ENCODE measurements at places on chromosomes 6 and 20.

DNA sequence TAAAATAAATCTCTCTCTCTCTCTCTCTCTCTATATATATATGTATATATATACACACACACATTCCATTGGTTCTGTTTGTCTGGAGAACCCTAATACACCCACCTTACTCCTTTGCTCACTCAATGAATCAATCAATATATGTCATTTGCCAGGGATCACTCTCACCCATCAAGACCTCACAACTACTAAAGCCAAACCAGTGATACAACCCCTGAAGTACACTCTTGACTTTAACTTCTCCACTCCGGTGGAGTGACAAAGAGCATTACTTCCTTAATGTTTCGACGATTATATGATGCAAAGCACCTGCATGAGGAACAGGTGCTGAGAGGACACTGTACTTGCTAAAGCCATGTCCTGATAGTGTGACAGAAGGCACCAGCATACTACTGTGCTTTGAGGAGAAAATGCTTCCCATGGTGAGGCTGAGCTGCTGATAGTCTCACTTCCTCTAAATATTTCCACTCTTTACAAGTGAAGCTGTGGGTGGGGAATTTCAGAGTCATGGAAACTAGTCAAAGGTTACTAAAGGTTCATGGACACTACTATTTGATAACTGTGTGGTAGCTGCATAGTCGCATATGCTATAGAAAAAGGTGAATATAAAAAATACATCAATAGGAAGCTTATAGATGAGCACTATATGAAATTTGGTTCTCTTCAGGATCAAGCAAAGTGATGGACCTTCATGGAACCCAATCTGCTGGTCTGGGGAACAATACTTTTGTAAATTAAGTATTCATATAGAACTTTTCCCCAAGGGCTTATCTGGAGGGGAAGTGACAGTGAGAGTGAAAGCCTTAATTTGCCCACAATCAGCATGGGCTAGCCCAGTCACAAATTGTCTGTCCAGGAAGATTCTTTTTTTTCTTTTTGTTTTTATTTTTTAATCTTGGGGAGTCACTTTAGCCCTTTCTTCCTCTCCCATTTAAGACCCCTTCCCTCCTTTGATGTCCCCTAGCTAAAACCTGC, 141.9 kb upstream of the NEDD9 start:
- peak; percentile 12 for DNase-seq

DNA sequence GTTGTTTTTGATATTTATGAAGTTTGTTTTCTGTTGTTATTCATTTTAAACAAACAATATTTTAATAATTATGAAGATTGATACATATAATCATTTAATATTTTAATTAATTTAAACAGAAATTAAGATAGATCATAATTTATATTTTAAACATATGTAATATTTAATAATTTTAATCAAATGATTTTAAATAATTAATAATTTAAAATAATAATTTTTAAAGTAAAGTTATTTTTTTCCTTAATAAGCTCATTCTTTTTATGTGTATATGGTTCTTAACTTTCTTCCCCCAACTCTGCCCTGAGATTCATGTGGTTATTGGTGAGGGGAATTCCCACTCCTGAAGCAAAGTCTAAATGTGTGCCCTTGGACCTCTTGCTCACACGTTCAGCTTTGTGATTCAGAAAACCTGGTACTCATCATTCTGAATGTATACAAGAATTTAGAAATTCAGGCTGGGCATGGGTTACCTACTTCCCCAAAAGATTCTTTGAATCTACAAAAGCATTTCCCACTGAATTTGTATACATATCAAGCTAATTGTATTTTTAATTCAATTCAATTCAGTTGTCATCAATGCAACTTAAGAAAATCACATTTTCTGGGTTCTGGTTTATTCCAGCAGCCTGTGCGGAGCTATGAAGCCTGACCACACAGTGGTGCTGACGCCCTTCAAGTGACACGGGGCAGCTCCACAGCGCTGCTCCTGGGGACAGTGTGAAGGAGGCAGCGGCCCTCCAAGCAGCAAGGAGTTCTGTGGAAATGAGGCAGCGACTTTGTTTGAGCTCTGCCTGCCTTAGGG, 168.9 kb upstream of the UST start:
- DNase-seq, result peak; percentile 83

DNA sequence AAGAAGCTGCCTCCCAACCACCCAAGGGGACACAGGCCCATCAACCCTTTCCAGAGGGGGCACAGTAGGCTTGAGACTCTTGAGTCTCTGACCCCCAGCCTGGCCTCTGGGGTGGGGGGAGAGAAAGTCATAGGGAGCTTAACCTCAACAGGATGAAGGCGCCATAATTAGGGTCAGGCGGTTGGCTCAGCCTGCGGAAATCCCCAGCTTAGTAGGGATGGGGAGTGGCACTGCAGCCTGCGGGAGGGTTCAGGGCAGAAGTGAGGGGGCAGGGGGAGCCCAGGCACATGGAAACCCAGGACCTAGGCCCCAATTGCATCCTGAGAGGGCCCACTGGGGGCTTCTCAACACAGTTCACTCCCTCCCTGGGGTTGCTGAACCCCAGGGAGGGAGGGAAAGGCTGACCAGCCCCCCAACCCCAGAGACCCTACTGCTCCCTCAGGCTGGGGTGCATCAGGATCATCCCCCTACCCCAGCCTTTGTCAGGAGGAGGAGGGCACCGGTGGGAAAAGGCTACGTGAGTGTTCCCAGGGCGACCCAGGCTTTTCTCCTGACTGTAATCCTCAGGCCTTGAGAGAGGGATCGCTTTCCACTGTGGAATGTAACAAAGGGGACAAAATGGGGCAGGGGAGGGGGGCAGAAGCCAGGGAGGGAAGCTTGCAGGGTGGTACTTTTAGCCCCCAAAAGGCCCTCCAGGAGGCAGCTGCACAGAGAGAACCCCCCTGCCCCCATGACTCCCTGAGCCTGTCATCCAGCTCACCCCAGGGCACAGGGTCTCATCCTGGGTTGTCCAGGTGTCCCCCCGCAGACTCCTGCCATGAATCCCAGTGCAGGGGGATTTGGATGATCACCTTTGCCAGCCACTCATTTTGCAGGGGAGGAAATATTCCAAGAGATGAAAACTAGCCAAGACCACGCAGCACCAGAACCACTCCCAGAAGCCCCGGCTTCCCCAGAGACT, 46.4 kb downstream of the MRPL14 start:
- peak; percentile 58 for DNase-seq

DNA sequence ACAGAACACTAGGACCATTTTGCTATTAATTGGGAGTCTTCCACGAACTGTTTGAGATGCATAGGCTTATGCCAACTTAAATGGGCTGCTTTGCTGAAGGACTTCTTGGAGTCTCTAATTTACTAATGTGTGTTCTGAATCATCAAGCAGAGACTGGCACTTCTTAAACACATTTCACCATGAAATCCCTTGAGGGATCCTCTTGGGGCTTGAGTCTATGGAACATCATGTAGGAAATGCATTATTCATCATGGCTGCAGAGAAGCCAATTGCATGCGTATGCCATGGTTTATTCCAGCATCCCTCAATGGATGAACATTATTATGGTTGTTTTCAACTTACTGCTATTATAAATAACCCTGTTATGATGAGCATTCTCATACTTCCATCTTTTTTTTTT, 73.4 kb downstream of the FGD2 start:
- no peak for DNase-seq

DNA sequence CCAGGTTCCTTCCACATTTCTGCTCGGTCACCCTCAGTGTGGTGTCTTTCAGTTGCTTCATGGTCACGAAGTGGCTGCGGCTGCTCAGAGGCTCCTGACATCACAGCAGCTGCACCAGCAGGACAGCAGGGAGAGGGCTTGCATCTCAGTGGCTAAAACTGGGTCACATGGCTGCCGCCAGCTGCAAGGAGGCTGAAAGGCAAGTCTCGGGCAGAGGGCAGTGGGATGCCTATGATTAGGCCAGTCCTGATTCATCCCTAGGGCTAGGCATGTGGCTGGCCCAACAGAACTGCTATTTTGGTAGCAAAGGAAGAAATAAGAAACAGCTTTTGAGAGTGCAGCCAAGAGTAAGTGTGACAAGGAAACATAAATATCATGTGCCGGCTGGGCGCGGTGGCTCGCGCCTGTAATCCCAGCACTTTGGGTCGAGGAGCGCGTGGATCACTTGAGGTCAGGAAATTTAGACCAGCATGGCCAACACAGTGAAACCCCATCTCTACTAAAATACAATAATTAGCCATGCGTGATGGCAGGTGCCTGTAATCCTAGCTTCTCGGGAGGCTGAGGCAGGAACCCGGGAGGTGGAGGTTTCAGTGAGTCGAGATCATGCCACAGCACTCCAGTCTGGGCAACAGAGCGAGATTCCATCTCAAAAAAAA, 46.6 kb downstream of the RBM38 start:
- no peak for DNase-seq

DNA sequence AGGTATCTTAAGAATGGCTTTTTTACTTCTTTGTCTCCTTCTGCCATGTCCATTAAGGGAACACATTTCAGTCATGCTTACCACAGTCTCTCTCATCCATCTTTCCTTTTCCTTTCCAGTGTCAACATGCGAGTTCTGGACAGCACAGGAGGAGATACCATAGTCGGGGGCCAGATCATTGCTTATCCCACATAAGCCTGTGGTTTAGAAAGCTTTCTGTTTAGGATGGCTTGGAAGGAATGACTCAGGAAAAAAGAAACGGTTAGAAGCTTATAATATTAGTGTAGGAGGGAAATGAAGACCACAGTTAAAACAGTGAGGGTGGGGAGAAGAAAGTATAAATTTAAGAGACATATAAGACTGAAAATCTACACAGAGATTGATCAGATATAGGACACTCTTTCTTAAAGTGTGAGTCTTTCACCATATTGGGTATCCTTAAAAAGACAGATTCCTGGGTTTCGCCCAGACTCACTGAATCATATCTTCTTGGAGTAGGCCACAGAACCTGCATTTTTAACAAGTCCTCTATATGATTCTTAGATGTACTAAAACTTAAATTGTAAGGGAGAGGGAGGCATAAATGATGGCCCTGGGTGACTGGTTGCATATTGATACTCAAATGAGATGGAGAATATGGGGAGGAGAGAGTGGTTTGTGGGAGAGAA, 36.1 kb downstream of the DSE start:
- DNase-seq, result no peak

DNA sequence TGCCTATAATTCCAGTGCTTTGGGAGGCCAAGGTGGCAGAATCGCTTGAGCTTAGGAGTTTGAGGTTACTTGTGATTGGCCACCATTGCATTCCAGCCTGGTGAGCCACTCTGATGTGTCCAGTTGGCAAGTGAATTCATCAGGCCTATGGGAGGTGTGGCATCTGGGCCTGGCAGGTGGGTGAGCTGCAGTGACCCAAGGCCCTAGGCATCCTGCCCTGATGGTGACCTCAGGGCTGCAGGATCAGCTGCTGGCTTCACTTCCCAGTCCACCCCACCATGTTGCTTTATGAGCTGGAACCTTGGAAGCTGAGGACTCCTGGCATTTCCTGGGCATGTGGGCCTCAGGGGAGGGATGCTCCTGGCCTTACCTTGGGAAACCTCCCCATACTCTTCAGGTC, 20.5 kb downstream of the RSPH9 start:
- DNase-seq, result no peak

DNA sequence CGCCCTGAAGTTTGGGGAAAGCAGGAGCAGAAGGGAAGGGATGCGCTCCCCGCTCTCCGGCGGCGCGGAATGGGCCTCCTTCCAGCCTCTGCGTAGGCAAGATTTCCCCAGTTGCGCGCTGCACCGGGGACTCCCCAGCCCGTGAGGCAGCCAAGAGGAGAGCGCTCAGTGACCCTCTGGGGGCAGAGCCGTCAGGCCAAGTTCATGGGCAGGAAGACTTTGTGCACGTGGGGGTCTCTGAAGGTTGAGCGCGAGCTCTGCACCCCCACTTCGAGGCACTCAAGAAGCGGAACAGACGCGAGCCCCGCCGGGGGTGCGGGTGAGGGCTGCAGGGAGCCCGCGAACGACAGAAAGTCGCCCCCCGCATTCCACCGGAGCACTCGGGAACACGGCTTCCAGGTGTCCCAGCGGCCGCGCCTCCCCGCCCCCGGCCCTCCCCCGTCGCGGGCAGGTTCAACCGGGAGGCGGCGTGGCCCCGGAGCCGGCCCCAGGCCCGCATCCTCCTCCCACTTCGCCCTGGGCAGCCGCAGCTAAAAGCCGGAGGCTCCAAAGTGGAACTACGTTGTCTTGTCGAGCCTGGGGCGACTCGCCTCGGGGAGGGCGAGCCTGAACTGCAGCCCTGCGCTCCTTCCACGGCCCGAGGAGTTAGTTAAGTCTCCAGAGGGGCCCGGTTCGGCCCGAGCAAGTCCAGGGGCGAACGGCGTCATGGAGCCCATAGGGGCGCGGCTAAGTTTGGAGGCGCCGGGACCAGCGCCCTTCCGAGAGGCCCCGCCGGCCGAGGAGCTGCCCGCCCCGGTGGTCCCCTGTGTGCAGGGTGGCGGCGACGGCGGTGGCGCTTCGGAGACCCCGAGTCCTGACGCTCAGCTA, at the start of gene PPP1R3G:
Gene PPP1R3G, plus strand, starts transcription at position 561 of the 867 bp plus-strand sequence. Its CDS starts 145 bp downstream, at position 706.
- DNase-seq, result peak; percentile 18

GRCh38 chr6:136676075-136676474, 116.2 kb downstream of the MAP3K5 start:
- DNase-seq, result no peak
